Esophagus mucosa (tissue), 1 donor: ENCODE measurements at places on chromosomes 11 and 22. TPM values are rescaled to one million over a fixed set of nuclear protein-coding genes. Genes with fewer than 3 reads are reported as not detected.

DNA sequence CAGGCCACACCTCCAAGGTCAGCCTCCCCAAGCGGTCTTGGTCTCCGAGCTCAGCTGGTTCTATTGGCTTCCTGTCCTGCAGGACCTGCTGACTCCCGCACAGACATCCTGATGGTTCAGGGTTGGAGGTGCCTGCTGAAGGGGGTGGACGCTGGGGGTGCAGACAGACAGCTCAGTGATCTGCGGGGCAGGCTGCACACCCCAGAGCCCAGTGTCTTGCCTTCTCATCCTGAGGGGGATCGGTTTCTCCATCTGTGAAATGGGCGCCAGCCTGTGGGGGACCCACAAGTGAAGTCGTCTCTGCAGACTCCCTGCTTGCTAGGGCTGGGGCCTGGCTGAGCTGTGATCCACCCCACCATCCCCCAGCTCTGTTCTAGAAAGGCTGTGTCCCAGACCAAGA, 13.8 kb downstream of the FLRT1 start:
- ATAC-seq: no peak

DNA sequence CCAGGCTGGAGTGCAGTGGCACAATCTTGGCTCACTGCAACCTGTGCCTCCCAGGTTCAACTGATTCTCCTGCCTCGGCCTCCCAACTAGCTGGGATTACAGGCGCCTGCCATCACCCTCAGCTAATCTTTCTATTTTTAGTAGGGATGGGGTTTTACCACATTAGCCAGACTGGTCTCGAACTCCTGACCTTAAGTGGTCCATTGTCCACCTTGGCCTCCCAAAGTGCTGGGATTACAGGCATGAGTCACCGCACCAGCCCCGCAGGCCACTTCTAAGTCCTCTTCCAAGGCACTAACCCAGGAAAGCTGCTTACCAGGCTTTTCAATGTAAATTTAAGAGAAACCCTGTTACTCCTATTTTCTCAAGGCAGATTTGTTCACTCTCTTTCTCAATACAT, 50.4 kb downstream of the DENND5A start:
- ATAC-seq: no peak

DNA sequence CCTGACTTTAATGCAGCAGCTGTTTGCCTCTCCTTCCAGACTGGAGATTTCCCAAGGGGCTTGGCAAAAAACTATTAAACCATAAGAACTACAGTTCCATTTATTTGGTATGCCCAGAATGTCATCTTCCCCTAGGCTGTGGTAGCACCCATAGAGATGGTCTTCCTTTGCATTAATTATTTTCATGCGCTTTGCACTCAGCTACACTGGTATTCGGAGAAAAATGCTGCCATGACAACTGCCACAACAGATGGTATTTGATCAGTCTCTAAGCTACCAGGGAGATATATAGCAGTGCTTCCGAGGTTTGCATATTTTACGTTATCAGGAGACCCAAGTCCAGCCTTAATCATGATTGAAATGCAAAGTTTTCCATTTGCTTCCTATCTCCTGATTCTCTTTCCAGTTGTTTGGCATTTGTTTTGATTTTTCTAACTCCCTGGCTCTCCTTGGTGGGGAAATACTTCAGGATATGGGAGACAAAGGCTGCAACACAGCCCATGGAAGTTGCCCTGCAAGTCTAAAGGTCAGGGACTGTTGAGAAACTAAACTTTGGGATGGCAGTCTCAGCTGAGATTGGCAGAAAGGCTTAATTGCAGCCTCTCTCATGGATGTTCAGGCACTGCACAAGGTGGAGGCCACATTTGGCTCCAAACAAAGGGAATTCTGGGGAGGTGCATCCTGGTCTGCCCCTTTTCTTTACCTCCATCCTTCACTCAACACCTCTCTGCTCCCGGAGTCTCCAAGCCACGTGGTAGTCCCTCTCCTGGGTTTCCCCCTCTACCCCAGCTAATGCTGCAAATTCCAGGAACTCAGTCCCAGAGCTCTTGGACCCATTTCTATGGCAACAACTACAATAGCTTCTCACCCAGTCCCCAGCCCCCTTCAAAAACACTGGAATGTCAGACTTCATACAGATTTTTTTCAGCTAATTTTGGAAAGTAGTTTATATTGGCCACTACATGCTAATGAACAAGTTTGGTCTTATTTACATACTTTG, 151.8 kb downstream of the NAV2 start:
- ATAC-seq: no peak

DNA sequence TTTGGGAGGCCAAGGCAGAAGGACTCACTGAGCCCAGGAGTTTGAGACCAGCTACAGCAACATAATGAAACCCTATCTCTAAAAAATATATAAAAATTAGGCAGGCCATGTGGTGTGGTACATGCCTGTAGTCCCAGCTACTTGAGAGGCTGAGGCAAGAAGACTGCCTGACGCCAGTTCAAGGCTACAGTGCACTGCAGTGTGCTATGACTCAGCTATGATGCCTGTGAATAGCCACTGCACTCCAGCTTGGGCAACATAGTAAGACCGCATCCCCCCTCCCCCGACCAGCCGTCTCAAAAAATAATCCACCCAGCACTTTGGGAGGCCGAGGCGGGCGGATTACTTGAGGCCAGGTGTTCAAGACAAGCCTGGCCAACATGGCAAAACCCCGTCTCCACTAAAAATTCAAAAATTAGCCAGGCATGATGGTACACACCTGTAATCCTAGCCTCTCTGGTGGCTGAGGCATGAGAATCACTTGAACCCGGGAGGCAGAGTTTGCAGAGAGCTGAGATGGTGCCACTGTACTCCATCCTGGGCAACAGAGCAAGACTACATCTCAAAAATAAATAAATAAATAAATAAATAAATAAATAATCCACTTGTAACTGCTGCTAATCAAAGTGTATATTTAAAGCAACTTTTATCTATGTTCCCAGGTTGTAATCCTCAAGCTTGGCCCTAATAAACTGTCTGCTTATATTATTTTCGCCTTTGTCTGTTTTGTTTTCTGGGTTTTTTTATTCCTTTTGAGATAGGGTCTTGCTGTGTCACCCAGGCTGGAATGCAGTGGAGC, 7.8 kb downstream of the HPS5 start:
- peak; percentile 15 for ATAC-seq

- ATAC-seq: no peak
These were observed 10.0 kb upstream of the RELT start for GRCh38 chr11:73366265-73366610.

DNA sequence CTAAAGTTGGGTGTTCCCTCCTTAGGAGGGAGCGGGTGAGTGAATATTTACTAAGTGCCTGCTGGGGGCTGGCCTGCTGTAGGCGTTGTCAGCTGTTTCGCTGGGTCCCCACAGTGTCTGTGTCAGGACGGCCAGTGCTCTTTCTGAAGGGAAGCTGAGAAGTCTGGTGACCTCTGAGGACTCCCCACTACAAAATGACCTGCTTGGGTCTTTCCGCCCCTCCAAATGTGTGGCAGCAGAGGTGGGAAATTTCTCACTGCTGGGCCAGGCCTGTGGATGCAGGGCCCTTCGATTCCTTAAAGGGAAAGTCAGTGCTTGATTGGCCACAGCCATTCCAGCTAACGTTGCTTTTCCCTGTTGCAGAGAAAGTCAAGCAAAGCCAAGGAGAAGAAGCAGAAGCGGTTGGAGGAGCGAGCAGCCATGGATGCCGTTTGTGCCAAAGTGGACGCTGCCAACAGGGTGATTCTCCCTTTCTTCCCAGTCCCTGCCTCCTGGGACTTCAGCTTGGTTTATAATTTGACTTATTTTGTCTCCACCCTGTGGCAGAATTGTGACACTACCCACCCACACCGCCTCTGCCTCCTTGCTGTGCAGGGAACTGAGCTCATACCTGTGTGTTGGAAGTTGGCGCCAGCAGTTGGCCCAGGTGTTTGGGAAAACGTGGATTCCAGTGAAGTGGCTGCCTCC, 6.8 kb downstream of the NAA40 start:
- peak; percentile 86 for ATAC-seq

- ATAC-seq: no peak
These were observed 81.6 kb upstream of the CCDC90B start for GRCh38 chr11:83367745-83368144.

DNA sequence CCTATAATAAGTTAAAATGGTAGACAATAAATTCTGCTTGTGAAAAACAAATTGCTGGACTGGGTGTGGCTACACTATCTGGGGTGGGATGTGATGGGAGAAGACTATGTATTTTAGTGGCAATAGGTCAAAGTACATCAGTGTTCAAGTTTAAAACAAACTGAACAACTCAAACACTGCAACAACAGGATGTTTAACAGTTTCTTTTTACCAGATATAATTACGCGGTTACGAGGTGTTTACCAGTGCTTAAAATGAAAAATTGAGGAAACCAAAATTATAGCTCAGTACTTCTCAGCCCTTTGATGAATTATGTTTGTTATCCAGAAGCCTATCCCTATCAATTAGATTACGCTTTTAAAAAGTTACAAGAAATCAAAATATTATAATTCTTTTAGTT, 3.2 kb downstream of the PRDM10 start:
- no peak for ATAC-seq

DNA sequence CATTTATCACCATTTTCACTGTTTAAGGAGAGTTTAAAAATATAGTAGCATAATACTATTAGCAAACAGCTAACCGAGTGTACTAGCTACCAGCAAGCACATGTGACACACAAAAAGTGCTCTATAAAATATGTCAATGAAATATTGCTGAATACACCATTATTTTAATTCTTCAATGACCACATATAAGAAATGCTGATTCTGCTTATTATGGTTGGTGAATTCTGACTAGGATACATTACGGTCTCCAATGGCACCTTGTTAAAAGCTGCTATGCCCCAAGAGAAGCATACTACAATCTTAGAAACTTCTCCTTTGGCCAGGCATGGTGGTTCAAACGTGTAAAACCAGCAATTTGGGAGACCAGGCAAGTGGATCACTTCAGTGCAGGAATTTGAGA, 129.8 kb downstream of the MRTFA start:
- ATAC-seq: no peak

GRCh38 chr11:122978299-122978620, 3.4 kb downstream of the BSX start:
- no peak for ATAC-seq

- no peak for ATAC-seq
These were observed 70.6 kb downstream of the ADM start for GRCh38 chr11:10375280-10375971.

Gene MMP12
- 0.16 TPM for total RNA-seq

DNA sequence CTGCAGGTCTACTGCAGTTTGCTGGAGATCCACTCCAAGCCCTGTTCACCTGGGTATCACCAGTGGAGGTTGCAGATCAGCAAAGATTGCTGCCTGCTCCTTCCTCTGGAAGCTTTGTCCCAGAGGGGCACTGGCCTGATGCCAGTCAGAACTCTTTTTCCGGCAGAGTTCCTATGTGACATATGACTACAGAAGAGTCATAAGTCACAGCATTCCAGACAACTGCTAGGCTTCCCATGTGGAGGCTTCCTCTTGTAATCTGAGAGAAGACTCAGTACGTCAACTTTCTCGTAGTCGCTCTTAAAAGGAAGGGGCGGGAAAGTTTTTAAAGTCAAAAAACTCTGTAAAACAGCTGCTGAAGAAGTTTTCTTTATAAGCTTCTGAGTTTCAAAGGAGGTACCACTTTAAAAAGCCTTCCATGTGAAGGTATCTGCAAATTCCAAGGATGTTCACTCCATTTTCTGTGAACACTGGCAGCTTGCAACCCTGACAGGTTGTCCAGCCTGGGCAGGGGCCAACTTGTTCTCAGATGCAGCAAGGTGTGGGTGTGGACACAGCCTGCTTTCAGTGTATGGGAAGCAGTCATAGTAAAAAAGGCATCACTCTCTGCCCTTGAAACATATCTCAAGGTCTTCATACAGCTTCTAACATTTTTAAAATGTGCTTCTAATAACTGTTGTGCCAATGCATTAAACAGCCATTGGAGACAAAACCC, 97.8 kb downstream of the ME3 start:
- no peak for ATAC-seq
